ENCODE measurements at places on chromosomes 2 and 18.

GRCh38 chr2:208371634-208371935 lies 35.0 kb upstream of the PTH2R start:
- DNase-seq: no peak

GRCh38 chr18:68482815-68483214 lies 232.1 kb downstream of the TMX3 start:
- DNase-seq: no peak

- no peak for DNase-seq
These were observed 329.5 kb upstream of the SYT4 start for GRCh38 chr18:43606795-43607194.

- DNase-seq: no peak
These were observed 4.2 kb upstream of the AFF3 start for GRCh38 chr2:100146657-100146960.

- no peak for DNase-seq
These were observed 117.8 kb upstream of the LGALSL start for GRCh38 chr2:64336171-64336570.

DNA sequence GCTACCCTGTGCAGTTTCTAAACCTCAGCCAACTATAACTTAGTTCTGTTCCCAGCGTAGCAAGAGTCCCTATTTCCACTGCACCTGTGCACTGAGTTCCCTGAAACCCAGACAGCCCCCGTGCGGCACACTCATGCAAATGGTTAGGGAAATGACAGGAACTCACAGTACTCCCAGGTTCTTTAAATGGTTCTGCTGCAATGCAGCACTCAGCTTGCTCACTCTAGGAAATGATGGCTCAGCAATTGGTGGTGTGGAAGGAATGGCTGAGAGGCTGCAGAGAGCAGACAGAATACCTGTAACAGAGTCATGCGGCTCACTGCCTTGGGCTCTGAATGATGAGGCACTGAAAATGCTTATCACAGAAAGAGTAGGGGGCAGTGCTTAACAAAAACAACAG lies 143.0 kb downstream of the RAD51AP2 start:
- DNase-seq: no peak

Measured in hypothalamus (tissue), 51 donors.